ENCODE measurements at places on chromosomes 16 and 17.

DNA sequence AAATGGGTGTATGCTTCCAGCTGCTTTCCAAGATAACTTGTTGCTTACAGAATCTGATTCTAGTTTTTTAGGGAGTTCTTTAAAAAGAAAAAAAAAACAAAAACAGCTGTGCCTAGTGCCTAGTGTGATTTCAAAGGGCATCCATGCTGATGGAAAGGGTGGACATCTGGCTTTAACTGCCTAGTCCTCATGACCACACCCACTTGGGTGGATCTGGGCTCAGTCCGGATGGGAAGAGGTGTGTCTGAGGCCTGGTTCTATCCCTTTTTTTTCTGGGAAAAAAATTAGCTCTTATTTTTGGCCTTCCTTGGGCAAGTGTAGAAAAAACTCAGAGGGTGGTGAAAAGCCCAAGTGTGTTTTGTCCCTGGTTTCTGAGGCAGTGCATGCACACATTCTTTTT is 132.3 kb upstream of the CDH11 start:
- no peak for DNase-seq

- no peak for DNase-seq
Observed at GRCh38 chr16:84193480-84193879, 2.5 kb downstream of the ADAD2 start.

GRCh38 chr17:41402161-41402560 is 4.8 kb upstream of the KRT31 start:
- no peak for DNase-seq

DNA sequence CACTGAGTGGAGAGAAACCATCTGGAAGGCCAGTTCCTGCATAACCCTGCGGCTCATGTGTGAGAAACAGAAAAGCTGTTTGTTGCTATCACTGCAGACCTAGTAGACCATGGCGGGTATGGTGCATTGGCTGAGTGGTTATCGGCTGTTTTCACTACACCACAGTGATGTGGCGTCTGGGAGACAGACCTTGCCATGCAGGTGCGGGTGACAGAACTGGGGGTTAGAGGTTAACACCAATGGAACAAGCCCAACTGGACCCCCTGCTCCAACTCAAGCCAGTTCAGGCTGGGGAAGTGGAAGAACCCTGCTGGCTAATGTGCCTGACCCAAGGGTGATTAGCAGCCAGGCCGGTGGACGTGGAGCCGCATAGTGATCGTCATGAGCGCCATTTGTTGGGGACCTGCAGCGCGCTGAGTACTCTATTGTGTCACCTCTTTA is 91.9 kb downstream of the IRF8 start:
- DNase-seq = no peak

- no peak for DNase-seq
Observed at GRCh38 chr17:7929158-7930023, at the start of gene KCNAB3. Gene KCNAB3 (minus strand): TSS chr17:7929856. CDS start chr17:7929435, 421 bp downstream.

GRCh38 chr16:53695070-53695469 is 8.6 kb downstream of the RPGRIP1L start:
- no peak for DNase-seq

GRCh38 chr17:44121997-44122815 is 1.2 kb downstream of the HDAC5 start:
- DNase-seq = no peak

DNA sequence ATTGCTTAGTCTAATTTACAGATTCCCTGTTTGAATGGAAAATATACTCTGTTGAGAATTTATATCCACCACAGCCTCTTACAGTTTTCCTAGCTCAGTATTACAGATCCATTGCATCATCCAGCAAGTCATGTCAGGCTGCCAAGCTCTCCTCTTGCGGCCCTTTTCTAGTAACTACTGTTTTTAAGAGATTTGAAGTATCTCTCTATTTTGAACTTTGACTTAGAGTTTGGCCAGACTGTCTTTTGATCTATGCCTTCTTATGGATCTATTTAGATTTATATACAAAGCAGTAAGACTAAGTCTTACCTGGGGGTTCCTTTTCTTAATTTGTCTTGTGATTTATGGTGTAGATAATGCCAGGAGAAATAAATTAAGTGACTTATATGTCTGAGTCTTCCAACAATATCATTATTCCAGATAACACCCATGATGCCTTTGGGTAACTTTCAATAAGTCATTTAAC is 53.1 kb upstream of the ABCC11 start:
- DNase-seq = no peak
